Stimulated activated CD8-positive, alpha-beta memory T cell treated with anti-CD3 and anti-CD28 coated beads, Interleukin-4, amount 100 ng/mL, for 1 hour (primary cell): ENCODE measurements at places on chromosomes 6 and 20.

DNA sequence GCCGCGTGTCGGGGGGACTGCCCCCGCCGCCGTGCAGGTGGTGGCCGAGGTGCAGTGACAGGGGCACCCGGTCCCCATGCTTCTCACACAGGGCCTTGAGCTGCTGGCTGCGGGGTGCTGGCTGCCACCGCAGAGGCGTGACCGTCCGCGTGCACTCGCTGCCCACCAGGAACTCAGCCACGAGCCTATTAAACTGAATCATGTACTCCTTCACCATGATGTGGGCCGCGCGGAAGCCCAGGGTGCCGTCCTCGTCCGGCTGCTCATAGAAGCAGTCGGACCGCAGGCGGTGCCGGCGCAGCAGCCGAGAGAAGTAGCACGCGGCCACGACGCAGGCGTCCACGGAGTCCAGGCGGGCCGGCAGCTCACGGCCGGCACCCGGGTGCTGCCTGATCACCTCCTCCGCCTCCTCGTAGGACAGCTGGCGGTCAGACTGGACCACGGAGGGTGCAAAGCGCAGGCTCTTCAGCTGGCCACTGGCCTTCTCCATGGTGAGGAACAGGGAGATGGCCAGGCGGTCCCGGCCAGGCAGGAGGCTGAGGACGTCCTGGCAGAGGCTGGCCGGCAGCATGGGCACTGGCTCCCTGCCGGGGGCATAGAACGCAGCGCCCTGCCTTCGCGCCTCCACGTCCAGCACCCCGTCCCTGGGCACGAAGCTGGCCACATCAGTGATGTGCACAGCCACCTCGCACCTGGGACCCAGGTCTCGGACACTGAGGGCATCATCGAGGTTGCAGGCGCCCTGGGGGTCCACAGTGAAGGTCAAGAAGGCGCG, 9.8 kb downstream of the HELZ2 start:
- DNase-seq = no peak

GRCh38 chr6:161168281-161168891, 105.5 kb downstream of the AGPAT4 start:
- DNase-seq = no peak

DNA sequence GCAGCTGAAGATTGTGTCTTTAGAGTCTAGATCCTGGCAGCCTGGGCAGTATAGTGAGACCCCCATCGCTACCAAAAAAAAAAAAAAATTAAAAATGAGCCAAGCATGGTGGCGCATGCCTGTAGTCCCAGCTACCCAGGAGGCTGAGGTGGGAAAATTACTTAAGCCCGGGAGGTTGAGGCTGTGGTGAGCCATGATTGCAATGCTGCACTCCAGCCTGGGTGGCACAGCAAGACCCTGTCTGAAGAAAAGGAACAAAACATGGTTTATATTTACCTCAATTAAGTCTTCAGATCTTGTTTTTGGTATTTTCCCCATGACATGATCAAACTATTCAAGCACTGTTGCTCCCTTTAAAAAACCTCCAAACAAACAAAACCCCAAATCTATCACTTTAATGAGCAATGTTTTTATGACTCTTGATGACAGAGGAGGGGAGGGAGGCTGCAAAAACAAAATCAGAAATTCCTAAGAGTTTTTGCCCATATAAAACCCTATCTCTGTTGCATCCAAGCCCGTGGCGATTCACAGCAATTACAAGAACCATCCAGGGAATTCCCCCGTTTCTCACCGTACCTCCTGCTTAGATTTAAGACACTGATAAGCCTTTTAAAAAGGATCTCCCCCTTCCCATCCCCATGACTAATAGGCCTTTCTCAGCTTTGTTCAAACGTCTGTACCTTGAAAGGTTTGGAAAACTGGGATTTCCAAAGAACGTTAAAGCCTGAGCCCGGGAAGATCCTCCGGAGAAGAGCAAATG, 259.9 kb downstream of the BMP7 start:
- no peak for DNase-seq

DNA sequence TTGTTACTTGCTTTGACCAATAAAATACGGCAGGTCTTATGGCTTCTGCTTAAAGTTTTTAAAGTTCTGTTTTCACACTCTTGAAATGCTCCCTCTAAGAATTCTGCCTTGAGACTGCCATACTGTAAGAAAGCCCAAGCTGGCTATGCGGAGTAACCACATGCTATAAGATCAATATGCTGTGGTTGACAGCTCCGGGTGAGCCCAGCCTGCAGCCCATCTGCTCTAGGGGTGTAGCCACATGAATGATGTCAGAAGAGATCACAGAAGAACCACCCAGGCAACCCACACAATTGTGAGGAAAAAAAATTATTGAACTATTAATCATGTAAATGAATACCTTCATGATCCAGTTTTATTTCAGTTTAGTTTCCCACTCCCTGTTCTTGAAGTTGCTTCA, 26.1 kb upstream of the SH3BGRL2 start:
- no peak for DNase-seq

- no peak for DNase-seq
Measured at GRCh38 chr6:108853077-108853476, 4.9 kb downstream of the ARMC2 start.

DNA sequence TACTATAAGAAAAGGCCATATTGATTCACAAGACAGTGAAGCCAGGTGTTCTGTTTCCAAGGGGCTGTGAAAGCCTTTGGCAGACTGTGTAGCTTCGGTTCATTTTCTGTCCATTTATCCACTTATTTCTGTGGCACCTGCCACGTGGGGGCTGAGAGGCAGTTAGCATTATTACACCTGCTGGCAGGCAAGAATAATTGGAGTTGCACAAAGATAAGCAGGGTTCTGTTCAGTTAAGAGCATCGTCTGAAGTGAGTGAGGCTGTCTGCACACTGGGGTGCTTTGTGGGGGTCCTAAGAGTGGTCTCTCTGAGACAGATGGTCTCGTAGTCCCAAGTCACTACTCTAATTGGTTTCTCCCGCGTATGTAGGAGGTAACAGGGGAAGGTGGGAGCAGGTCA, 60.6 kb upstream of the CCN6 start:
- DNase-seq = no peak

DNA sequence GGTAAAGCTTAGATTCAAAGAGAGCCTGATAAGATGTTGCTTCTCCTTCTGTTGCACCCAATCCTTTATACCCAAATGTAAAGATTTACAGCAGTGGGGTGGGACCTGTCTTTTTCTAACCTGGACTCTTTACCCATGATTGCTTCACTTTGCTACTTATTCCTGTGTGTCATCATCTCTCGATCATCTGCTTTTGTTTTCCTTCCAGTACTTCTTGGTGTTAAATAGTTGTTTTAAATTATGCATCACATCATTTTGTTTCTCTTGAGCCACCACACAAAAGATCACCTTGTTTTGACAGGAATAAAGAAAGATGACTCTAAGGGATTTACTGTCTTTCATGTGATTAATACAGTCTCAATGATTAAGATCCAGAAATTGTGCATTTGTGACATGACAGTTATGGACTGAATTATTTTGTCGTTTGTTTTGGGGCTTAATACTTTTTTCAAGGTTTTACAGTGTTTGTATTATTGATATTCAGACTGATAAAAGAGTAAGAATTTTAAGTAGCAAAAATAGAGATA, 123.1 kb downstream of the CDKAL1 start:
- no peak for DNase-seq

DNA sequence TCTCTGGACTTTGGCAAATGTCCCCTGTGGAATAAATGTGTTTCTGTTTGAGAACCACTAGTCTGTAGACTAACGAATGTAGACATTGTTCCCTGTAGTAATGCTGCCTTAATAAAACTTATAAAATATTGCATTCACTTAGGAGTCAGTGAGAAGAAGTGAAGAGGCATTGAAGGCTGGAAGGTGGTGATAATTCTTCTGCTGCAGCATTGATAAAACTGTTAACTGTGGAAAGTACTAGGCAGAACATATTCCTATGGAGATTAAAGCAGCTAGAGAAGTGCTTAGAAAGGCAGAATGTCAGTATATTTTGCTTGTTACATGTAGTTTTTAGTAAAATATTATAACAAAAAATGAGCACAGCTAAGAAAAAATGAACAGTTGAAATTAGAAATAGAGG, 4.8 kb downstream of the PGK2 start:
- DNase-seq = no peak

DNA sequence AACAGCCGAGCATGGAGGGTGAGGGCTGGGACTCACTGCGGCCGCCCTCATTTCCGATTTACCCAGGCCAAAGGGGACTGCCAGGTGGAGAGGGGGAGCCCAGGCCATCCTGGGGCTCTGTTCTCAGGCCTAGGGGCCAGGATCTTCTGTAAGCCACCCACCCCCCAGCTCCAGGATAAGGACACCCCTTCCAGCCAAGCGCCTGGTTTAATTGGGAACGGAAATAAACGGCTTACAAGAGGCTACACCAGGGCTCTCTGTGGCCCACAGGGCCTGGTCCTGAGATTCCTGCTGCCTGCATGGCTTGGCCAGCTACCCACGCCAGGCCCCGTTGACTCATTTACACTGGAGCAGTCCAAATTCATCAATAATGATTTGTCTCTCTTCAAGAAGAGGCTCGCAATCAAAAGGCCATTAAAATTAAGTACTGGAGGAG, 68.1 kb upstream of the TOP1 start:
- DNase-seq = no peak

DNA sequence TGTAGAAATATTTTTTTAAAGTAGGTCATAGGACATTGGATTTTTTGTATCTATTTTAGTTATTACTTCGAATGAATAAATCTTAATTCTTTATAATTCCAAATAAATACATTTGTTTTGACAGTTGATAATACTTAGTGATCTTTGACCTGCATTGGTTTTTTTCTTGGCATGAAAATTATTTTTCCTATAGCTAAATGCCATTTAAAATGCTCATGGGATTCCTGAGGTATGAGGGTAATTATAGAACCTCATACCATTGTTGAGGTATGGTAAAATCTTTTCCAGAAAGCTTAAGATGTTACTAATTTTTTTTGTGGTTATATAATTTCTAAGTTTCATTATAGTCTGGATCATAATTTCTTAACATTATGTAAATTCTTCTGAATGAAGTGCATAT, 8.3 kb downstream of the PM20D2 start:
- DNase-seq = no peak

DNA sequence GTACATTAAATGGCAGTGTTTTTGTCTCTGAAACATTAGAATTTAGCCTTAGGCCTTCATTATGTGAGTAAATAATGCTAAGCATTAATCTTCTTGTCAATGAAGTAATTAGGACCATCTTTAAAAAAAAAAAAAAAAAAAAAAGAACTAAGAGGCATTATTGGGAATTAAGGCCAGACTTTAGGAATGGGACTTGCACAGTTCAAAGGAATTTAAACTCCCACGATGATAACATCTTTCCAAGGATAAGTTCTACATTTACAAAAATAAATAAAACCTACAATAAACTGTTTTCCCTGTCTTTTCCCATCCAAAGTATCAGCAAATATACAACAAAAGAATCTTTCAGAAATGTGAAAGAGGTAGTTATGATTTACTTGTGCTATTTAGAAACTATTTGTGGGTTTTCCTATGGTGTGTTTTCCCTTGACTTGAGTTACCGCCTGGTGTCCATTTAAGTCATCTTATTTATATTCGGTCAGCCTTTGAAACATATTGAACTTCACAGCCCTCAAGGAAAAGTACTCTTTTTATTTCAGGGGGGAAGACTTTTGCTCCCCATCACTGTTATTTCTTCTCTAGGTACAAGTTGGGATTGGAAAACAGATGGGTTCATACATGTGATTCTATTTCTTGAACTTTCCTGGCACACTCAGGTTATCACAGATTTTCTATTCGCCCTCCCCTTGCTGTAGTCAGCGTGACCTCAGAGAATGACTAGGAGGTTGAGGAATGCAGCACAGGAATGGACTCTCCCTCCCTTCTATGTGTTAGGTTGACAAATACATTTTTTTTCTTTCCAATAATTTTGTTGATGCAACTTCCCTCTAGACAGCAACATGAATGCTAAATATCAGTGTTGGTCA, 13.6 kb downstream of the STMND1 start:
- no peak for DNase-seq

GRCh38 chr6:50337532-50338122, 287.9 kb upstream of the DEFB112 start:
- no peak for DNase-seq

- DNase-seq = no peak
Measured at GRCh38 chr6:169139179-169139971, 114.3 kb downstream of the THBS2 start.

DNA sequence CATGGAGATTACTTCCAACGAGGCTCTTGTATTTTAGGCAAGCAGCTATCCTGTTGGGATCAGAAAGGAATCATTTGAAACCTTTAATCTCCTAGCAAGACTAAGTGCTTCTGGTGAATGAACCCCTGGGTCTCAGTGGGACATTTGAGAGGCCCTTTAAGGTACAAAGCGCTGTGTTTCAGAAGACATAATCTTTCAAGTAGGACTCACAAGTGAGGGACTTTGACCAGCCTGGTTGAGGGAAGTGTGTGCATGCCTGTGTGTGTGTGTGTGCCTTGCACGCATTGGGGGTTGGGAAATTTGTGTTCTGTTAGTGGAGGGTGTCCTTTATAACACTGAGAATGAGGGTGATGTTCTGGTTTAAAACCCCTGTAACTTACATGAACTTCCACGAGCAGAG, 64.4 kb upstream of the KCNG1 start:
- DNase-seq = no peak

GRCh38 chr20:43870484-43870883, 44.2 kb upstream of the TOX2 start:
- DNase-seq = no peak

- DNase-seq = no peak
Measured at GRCh38 chr20:7848351-7848750, 91.9 kb downstream of the HAO1 start.

DNA sequence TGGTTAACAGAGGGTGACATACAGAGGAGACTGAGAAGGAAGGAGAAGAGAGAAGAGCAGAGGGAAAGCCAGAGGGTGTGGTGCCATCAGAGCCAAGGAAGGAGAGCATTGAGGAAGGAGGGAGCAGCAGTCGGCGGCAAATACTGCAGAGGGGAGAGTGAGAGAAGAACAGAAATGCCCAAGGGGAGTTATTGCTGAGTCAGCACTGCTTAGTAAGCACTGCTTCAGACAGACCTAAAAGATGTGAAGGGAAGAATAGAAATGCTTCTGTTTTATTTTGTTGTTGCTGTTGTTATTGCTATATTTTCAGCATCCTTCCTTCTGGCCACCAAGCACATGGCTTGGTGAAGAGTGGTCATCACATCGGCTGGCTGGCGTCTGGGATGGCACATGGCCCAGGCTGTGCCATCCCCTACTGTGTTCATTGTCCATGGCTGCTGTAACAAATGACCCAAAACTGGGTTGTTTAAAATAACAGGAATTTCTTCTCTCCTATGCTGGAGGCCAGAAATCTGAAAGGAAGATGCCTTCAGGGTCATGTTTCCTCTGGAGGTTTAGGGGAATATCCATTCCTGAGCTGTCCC, 204.1 kb upstream of the CNR1 start:
- no peak for DNase-seq

- no peak for DNase-seq
Measured at GRCh38 chr6:56314683-56315523, 67.5 kb upstream of the COL21A1 start.

GRCh38 chr6:144106206-144106605, 10.8 kb upstream of the SF3B5 start:
- DNase-seq = no peak

DNA sequence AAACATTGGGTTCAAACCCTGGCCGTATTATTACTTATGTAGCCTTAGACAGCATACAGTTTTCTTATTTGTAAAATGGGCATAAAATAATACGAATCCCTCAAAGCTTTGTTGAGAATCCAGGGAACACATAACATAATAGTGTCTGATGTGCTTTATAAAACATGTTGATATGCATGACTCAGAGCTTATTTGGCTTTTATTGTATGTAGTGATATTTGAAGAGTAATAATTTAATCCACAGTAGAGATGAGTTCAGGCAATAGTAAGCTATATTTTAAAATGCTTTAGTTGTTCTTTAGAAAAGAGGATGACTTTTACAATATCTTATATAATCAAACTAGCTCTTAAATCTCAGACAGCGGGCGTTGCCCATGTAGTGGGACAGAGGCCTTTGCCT, 176.4 kb downstream of the SIM1 start:
- no peak for DNase-seq
